ENCODE measurements at places on chromosomes 2 and 18.

- DNase-seq = no peak
These were observed 17.3 kb downstream of the HPCAL1 start for GRCh38 chr2:10319892-10320574.

GRCh38 chr18:62631173-62631572 is 84.2 kb upstream of the PHLPP1 start:
- DNase-seq = no peak

DNA sequence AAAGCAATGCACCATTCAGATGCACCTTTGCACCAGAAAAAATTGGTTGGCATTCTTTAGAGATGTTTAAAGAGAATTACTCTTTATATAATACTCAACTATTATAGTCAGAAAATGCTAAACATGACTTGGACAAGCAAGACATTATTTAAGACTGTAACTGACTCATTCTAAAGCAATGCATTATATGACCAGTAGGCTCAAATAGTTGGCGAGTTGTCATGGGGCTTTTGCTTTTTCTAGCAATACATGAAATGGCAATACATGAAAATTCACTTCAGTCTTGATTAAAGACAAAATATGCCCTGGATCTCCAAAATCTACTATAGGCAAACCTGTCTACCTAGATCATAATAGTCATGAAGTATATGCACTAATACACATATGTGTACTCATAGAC is 216.9 kb upstream of the VWC2L start:
- DNase-seq = no peak

DNA sequence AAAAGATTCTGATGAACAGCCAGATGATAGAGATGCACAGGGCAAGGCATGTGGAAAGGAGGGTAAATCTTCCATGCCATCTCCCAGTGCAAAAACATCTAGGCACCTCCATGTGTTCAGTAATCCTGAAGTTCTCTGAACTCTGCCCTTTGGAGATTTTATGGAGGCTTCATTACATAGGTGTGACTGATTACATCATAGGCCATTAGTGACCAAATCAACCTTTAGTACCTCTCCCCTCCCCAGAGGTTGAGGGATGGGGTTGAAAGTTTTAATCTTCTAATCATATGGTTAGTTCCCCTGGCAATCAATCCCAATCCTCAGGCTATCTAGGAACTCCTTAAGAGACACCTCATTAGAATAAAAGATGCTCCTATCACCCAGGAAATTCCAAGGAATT is 2190.2 kb upstream of the PIK3C3 start:
- no peak for DNase-seq

- no peak for DNase-seq
These were observed 690.1 kb upstream of the KLHL29 start for GRCh38 chr2:22694856-22695255.

DNA sequence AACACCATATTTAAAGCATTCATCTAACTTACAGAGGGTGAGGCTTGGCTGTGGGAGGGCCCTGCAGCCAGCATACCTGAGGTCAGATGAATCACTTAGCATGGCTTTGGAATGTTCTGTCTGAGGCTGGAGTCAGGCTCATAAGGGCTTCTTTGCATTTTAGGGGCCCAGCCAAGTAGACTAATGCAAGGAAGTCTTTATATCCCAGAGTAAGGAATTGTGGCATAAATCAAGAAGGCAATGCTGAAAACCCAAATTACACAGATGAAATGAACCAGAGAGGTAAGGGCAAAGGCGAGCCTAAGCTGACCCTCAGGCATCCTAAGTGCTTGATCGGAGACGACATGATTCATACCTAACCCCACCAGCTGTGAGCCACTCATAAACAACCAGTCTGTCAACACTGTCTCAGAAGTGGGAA is 383.6 kb downstream of the DCC start:
- no peak for DNase-seq

- DNase-seq = no peak
These were observed 27.4 kb downstream of the HS6ST1 start for GRCh38 chr2:128291161-128291843.

DNA sequence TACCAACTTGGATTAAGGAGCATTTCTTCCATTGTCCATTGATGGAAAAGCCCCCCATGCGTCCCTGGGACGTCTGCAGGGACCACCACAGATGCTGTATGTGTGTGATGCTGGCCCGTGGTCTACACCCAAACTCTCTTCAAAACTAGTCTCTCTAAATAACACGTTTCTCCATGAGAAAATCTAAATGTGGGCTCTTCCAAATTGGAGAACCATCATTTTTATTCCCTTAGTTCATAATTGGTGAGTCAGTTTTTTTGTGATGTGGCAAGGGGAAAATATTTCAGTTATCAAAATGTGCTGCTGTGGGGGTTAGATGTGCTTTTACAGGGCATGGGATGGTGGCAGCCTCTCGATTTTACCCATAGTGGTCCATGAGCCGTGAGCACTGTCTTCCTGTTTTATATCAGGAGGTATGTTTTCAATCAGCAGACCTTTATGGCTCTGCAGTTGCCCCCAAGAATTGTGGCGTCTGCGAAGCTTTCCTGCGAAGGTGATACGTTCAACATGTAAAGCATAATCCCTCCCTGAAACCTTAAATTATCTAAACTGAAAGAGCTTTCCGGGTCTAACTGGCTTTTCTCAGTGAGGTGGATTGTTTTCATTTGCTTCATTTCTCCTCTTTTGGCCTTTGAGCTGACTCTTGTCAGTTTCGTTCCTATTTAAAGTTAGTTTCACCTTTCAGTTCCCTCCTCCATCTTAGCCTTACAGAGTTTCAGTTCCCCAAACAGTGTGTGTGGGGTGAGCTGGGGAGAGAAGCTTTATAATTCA is 78.4 kb downstream of the SETBP1 start:
- DNase-seq = no peak

DNA sequence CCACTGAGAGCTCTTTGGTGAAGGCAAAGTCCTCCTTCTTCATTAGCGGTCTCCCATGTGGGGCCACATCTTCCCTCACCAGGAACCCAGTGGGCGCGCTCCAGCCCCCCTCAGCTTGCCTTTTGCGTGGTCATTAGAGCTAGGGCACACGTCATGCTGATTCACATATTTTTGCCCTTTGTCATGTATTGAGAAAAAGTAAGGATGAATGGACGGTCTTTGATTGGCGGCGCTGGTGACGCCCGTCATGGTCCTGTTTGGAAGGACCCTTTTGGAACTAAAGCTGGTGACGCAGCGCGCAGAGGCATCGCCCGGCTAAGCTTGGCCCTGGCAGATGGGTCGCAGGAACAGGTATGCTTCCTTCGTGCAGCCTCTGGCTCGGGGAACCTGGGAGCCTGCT is 3.1 kb downstream of the SLC14A1 start:
- no peak for DNase-seq

DNA sequence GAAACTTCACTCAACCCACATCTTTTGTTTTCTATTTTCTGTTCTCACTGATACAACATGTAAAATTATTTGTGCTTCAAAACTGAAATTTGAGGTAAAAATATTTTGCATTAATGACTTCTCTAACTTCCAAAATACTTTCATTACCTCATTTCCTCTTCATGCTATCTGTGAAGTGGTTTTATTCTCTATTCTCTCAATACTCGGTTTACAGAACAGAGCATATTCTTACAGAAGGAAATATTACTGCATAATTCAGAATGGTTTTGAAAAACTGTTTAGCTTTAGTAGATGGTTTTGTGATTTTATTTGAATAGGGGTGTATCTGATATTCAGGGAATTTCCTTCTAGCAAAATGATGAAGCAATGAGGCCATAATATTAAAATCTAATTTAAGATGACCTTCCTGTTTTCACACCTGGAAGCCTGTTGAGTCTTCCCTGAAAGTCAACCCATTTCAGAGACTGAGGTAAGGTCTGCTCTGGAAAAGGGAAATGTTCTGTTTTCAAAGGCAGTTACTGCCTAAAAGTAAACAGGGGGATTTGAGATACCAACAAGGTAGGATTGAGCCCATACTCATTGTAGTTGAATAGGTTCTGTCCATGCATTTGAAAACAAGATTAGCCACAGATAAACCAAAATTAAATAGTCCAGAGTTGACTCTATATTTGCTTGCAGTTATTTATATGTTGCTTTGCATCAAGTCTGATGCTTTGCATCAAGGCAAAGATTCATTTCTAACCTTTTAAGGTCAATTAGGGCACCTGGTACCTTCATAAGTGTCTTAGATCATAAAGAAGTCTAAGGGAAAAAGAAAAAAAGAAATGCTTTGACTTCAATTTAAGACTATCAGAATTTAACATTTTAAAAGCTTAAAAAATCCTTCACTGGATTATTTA is 50.8 kb upstream of the PEX13 start:
- no peak for DNase-seq

GRCh38 chr2:155997538-155997937 is 335.0 kb downstream of the NR4A2 start:
- DNase-seq = no peak

GRCh38 chr2:33366473-33366872 is 110.0 kb upstream of the RASGRP3 start:
- peak; percentile 36 for DNase-seq

DNA sequence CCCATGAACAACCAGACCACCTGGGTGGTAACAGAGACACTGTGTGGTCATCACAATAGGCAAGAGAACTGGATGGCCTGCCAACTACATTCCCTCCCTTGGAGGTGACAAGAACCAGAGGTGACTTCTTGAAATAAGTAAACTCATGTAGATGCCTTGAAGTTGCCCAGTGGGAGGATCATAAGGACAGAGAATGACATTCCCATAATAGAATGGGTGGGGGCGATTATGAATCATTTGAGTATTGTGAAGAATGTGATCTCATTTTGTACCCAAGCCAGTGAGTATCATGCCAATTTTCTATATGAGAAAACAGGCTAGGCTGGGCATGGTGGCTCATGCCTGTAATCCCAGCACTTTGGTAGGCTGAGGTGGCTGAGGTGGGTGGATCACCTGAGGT is 211.4 kb upstream of the GYPC start:
- no peak for DNase-seq

DNA sequence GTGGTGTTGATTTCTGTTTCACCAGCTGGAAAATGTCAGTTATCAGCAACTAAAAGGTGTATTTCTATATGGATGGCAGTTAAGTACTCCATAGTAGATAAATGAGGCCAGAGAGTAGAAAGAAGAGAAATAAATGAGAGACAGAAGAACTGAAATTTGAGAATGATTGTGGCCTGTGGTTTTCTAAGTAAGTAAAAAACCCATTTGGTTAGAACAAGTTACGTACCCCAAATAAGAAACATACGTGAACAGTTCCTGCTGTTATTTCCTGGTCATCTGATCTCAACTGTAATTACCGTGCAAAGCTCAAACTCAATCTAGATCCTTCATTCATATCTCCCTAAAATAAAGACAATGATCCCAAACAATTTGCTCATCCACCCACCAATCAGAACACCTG is 181.3 kb downstream of the PID1 start:
- DNase-seq = no peak

DNA sequence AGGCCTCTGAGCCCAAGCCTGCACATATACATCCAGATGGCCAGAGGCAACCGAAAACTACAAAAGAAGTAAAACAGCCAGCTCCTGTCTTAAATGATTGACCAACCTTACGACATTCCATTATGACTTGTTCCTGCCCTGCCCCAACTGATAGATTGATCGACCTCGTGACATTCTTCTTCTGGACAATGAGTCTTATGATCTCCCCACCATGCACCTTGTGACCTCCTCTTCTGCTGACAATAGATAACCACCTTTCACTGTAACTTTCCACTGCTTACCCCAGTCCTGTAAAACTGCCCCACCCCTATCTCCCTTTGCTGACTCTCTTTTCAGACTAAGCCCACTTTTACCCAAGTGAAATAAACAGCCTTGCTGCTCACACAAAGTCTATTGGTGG is 670.0 kb upstream of the PKDCC start:
- no peak for DNase-seq

DNA sequence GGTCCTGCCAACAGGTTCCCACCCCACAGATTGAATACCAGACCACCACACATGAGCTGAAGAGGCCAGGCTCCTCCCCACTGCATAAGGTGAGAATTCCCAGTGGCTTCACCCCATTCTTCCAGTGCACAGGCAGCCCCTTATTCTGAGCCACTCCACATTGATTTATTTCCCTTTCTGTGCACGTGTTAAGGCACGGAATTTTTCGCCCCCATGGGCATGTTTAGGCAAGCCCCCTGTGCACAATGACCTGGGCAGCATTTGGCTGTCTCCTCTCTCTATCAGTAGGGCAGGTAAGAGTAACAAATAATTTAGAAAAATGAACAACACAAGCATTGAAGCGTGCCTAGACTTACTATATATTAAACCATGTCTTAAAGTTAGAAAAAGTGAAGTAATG is 15.2 kb upstream of the CHAC2 start:
- no peak for DNase-seq

DNA sequence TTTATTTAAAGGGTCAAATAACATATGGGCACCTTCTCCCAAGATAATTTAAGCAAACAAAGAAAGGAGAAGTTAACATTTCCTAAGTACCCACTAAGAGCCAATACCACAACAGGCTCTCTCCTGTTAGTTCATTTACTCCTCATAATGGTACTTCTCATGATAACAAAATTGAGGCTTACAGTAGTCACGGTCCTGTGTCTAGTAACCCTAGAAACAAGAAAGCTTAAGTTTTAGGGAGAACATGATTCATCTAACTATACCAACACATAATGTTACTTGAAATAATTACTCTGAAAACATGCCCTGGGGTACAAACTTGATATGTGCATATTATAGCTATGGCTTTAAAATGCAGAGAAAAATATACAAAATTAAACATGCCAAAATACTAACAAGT is 19.8 kb downstream of the IWS1 start:
- DNase-seq = no peak

GRCh38 chr2:150387586-150388288 is 99.7 kb downstream of the RND3 start:
- DNase-seq = no peak

DNA sequence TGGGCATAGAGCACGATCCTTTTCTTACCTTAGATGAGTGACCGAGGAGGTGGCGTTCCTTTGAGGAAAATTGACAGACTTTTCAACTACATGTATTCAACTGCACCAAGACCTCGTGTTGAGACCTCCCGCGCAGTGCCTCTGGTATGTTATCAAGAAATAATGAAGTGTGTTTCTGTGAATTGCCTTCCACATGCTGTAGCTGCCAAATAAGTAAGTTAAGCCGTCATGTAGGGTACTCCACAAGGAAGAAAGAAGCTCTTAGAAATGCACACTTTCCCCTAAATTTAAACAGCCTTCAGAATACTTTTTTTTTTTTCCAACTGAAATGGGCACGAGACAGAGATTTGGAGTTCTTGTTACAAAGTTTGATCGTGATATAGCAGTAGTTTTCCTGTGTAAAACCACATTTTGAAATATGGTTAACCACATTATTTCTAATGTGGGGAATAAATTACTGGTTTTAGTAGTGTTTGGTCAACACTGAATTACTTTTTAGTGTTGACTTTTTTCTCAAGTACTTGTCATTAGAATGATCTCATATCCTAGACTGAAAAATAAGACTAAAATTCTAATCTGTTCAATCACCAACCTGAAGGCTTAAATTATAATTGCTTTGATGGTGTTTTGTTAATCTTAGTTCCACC is 30.5 kb downstream of the PDK1 start:
- DNase-seq = no peak
